ENCODE measurements at places on chromosomes 4 and X. TPM values are rescaled to one million over a fixed set of nuclear protein-coding genes. Genes with fewer than 3 reads are reported as not detected.

GLUD2 gene
- 3.2 TPM for total RNA-seq

RHOXF2B gene
- not detected for total RNA-seq

UGT8 gene
- 15.0 TPM for total RNA-seq

JCHAIN gene
- not detected for total RNA-seq

PRKG2 gene
- 7.6 TPM for total RNA-seq

CYBB gene
- total RNA-seq: 19.6 TPM

IQCM gene
- total RNA-seq: not detected

CFAP299 gene
- total RNA-seq: 4.2 TPM

FAM149A gene
- 36.4 TPM for total RNA-seq

SPANXN3 gene
- total RNA-seq: not detected

AVPR2 gene
- not detected for total RNA-seq

CSAG1 gene
- total RNA-seq: not detected

FGF13 gene
- total RNA-seq: 120 TPM

PCDH18 gene
- 34.4 TPM for total RNA-seq

SPIN2A gene
- 0.92 TPM for total RNA-seq

NHS gene
- total RNA-seq: 14.8 TPM

PCDH11X gene
- total RNA-seq: 69.4 TPM

PABPC1L2A gene
- 3.0 TPM for total RNA-seq

TRIM60 gene
- not detected for total RNA-seq

LRAT gene
- 3.0 TPM for total RNA-seq

CCDC160 gene
- 8.5 TPM for total RNA-seq

HHIP gene
- 5.1 TPM for total RNA-seq

ATOH1 gene
- not detected for total RNA-seq

CAPN6 gene
- total RNA-seq: 0.23 TPM

VCX3A gene
- not detected for total RNA-seq

LRCH2 gene
- total RNA-seq: 40.6 TPM

FHDC1 gene
- total RNA-seq: 8.5 TPM

SLC10A4 gene
- total RNA-seq: 10.1 TPM

SLIT2 gene
- 36.7 TPM for total RNA-seq

MAGEC3 gene
- 0.23 TPM for total RNA-seq

NUP62CL gene
- 4.4 TPM for total RNA-seq

KCNE5 gene
- total RNA-seq: 7.8 TPM

C1QTNF7 gene
- total RNA-seq: 0.69 TPM

MAOB gene
- total RNA-seq: 12.9 TPM

SH3RF1 gene
- 22.4 TPM for total RNA-seq

MAGEA8 gene
- total RNA-seq: not detected

HTN1 gene
- not detected for total RNA-seq

SLC2A9 gene
- 5.3 TPM for total RNA-seq

TACC3 gene
- total RNA-seq: 7.6 TPM

RHOXF2 gene
- total RNA-seq: not detected

IL2RG gene
- total RNA-seq: not detected

All from diencephalon (tissue), 1 donor.